ENCODE measurements at places on chromosomes 7 and 10. TPM values are rescaled to one million over a fixed set of nuclear protein-coding genes. Genes with fewer than 3 reads are reported as not detected.

DNA sequence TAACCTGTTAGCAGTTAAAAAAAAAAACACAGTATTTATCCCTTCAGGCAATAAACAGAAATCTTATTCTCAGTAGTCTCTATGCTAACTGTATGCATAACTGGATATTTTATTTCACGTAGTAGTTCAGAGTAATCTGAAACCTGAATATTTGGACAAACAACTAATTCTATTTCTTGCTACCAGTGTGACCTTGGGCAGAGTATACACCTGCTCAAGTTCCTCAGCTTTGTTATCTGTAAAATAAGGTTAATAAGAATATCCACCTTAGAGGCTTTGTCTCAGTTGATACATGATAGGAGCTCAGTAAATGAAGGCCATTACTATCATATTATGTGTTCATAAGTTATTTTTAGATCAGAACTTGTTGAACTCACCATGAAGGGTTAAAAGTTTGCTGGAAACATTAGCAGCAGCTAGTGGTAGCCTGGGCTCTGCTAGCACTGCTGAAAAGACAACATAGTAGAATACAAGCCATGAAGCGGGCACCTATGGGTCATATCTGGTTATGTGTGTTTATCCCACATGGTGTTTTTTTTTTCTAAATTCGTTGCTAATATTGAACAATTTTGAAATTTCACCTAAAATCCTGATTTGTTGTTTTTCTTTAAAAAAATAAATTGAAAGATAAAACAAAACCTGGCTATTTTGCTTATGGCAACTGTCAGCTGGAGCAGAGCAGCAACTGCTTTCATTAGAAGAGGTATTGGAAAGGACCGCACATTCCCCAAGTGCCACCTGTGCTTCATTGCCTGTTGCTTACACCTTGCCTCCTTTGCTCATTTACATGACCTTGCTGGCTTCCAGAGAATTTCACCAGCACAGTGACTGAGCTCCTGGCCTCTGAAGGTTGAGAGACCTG lies 303.0 kb downstream of the PRKG1 start:
- DNase-seq: no peak

DNA sequence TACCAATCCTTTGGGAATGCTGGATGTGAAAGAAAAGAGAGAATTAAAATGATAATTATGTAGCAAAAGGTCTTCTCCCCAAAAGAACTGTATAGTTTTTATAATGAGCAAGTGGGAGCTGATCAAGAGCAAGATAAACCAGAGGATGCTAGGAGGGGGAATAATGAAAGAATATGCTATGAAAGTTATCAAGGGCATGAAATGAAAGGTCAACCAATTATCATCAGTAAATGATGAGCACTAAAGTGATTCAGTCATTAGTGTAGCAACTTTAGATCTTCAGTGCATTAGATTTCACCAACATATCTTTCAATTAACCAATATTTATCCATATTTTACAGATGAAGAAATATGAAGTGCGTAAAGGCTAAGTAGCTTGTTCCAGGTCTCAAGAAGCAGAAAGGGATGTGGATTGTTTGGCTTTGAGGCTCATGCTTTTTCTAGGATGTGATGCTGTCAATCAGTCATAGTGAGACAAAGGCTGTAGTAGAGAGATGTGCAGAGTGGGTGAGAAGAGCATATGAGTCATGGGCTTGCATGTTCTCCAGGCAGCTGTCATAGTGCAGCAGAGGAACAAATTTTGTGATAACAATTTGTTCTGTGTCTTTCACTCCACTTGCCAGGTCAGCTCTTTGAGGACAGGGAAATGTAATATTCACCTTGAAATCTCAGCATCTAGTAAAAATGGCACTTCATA lies 5.7 kb upstream of the OR2F2 start:
- DNase-seq: no peak

DNA sequence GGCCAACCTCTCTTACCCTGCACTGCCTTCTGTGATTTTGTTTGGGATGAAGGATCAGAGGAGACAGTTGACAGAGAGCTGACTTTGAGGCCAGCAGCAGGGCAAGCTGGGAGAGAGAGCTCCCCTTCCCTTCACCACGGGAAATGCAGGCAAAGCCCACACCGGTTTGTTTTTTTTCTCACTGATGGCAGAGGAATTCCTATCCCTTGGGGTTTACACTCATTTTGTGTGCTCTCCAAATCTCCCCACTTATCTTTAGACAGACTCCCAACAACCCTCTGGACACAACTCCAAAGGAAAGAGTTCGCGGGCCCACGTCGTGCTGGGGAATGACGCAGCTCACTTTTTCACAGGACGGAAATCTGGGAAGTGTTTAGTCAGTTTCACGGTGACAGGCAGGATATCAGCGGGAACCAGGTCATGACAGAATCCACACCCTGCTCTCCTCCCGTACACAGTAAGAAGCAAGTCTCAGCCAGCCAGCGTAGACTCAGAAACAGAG lies 68.3 kb upstream of the FAM171A1 start:
- DNase-seq: no peak

- DNase-seq: no peak
These were observed 111.4 kb downstream of the TFPI2 start for GRCh38 chr7:93779115-93779514.

The CHST3 gene
- polyA plus RNA-seq: 10.7 TPM

The TSPAN33 gene
- polyA plus RNA-seq: 4.6 TPM

The NEUROD6 gene
- polyA plus RNA-seq: 0.22 TPM

The CPN1 gene
- not detected for polyA plus RNA-seq

The DLX6 gene
- 0.10 TPM for polyA plus RNA-seq

The TMEM270 gene
- not detected for polyA plus RNA-seq

DNA sequence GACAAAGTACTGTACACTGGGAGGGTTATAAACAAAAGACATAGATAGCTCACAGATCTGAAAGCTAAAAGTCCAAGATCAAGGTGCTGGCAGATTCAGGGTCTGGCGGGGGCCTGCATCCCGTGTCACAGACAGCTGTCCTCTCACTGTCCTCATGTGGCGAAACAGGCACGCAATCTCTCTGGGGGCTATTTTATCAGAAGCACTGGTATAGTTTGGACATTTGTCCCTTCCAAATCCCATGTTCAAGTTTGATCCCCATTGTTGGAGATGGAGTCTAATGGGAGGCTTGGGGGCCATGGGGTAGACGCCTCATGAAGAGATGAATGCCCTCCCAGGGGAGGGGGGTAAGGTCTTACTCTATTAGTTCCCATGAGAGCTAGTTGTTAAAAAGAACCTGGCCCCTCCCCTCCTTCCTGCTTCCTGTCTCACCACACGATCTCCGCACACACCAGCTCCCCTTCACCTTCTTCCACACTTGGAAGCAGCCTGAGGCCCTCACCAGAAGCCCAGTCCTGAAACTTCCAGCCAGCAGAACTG lies 72.5 kb upstream of the UCN3 start:
- no peak for DNase-seq

The CAMK2B gene
- polyA plus RNA-seq: 0.77 TPM

DNA sequence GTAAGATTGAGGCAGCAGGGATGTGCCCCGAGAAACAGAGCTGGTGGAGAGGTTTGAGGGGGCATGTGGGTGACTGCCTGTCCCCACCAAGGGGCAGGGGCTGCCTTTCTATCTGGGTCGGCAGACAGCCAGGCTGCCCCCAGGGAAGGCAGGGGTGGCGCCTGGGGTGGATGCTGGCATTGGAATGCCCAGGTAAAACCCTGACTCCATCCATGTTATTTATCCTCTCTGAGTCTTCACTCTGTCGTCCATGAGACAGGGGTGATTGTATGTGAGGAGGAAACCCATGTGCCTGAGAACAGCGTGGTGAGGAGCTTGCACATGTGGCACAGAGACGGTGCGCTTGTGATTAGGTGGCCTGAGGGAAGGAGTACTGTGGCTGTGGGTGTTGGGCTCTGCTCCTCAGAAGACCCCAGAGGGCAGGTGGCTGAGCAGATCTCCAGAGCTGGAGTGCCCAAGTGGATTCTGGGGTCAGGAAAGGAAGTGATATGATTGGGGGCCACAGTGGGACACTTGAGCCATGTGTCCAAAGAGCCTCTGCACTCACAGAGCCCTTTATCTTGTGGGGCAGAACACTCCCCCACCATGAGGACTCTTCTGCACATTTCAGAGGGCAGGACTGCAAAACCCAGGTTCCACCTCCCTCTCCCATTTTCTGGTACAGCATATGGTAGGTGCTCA lies 100.4 kb upstream of the RET start:
- no peak for DNase-seq

The PLAC9 gene
- 36.3 TPM for polyA plus RNA-seq

- no peak for DNase-seq
These were observed 8.6 kb downstream of the VIM start for GRCh38 chr10:17236468-17237148.

GRCh38 chr10:71053169-71053895 lies 159.0 kb upstream of the UNC5B start:
- no peak for DNase-seq

The MKLN1 gene
- 47.9 TPM for polyA plus RNA-seq

Measured in right lung (tissue), 10 donors.